ENCODE measurements at places on chromosomes 4 and X. TPM values are rescaled to one million over a fixed set of nuclear protein-coding genes. Genes with fewer than 3 reads are reported as not detected.

Gene GAR1
- 8.7 TPM for total RNA-seq

Gene ARFIP1
- total RNA-seq, result 41.6 TPM

Gene HTT
- total RNA-seq, result 46.2 TPM

Gene SYP
- total RNA-seq, result 0.25 TPM

Gene COX7B2
- total RNA-seq, result not detected

Gene FGA
- total RNA-seq, result not detected

Gene PLCXD1
- total RNA-seq, result 3.4 TPM

Gene ARR3
- not detected for total RNA-seq

Gene TRPC5OS
- total RNA-seq, result not detected

Gene RASSF6
- 0.02 TPM for total RNA-seq

Gene SRPX2
- total RNA-seq, result 58.5 TPM

Gene TGIF2LX
- total RNA-seq, result not detected

Gene ARHGEF9
- total RNA-seq, result 28.1 TPM

Gene PRRG3
- total RNA-seq, result not detected

Gene GC
- not detected for total RNA-seq

Gene OTUD5
- 27.3 TPM for total RNA-seq

Gene MAGEE1
- total RNA-seq, result 0.15 TPM

Gene PDZD4
- total RNA-seq, result 2.7 TPM

Gene KCND1
- 0.76 TPM for total RNA-seq

Gene ATRX
- 46.0 TPM for total RNA-seq

Gene PRR32
- not detected for total RNA-seq

Gene SPACA5
- not detected for total RNA-seq

Gene CT47B1
- not detected for total RNA-seq

Gene CCNB3
- total RNA-seq, result not detected

Gene ZCCHC12
- 0.05 TPM for total RNA-seq

Gene RAB39B
- total RNA-seq, result 0.17 TPM

Gene FAM120C
- total RNA-seq, result 20.4 TPM

Gene ITM2A
- total RNA-seq, result not detected

Gene OCRL
- total RNA-seq, result 31.8 TPM

Gene EFHC2
- total RNA-seq, result 3.9 TPM

Gene HHIP
- total RNA-seq, result 2.8 TPM

Gene MAGEA2B
- 2.5 TPM for total RNA-seq

Gene DSPP
- total RNA-seq, result not detected

Gene PNMA6F
- not detected for total RNA-seq

Gene ADAMTS3
- total RNA-seq, result 0.12 TPM

Gene PPP1R2C
- not detected for total RNA-seq

Gene SMIM10L2A
- total RNA-seq, result 0.07 TPM

Gene SOWAHB
- total RNA-seq, result not detected

Gene SNX25
- total RNA-seq, result 19.8 TPM

Gene ZAR1
- total RNA-seq, result not detected

Gene CTAG1B
- not detected for total RNA-seq

Gene ANOS1
- total RNA-seq, result 0.22 TPM

Gene MTNR1A
- total RNA-seq, result not detected

Gene BEX4
- 7.3 TPM for total RNA-seq

Gene AADAT
- 0.30 TPM for total RNA-seq

Gene KANTR
- total RNA-seq, result 3.3 TPM

Gene BMP3
- total RNA-seq, result not detected

Gene SORBS2
- 0.52 TPM for total RNA-seq

Gene VSIG4
- not detected for total RNA-seq

Gene MBTPS2
- total RNA-seq, result 15.5 TPM

Measured in M059J (cell line).